ENCODE measurements at places on chromosomes 13 and 19. TPM values are rescaled to one million over a fixed set of nuclear protein-coding genes. Genes with fewer than 3 reads are reported as not detected.

CPAMD8 gene
- 1.3 TPM for polyA plus RNA-seq

GRCh38 chr13:80840316-80840976 is 499.5 kb upstream of the SPRY2 start:
- DNase-seq, result no peak

DNA sequence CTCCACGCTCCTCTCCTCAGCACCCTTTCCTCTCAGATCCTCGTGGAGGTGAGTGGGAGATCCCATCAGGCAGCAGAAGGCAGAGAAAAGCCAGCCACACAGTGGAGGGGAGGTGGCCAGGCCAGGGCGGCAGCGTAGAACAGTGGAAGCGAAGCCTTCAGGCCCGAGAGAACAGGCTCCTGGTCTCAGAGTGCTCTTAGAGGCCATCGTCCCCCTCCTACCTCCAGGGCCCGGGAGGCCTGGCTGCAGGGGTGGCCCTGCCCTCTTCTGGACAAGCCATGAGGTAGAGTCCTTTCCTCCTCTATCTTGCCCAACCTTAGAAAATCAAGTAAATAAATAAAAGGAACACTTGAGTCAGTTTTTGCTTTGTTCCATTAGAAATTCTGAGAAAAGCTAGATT is 202.0 kb downstream of the KATNAL1 start:
- DNase-seq, result no peak

GRCh38 chr19:7636317-7636690 is 606 bp upstream of the STXBP2 start:
- no peak for DNase-seq

DNA sequence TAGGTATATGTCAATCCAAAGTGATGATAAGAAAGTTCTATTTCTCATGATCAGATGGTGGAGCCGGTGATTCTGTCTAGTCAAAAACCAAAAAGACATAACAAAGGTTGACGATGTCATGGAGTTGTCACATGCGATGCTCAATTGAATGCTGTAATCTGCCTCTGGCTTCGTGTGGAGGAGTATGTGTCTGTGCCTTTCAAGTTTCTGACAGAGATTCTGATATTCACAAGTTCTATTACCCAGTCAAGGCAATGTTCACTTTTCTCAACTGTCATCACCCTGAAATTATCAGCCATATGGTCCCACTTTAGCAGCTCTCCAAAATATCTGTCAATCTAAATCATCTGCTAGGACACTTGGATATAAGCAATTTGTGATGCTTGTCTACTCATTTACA is 367.6 kb upstream of the PRR20A start:
- DNase-seq, result no peak

LILRA5 gene
- polyA plus RNA-seq, result 0.28 TPM

DNA sequence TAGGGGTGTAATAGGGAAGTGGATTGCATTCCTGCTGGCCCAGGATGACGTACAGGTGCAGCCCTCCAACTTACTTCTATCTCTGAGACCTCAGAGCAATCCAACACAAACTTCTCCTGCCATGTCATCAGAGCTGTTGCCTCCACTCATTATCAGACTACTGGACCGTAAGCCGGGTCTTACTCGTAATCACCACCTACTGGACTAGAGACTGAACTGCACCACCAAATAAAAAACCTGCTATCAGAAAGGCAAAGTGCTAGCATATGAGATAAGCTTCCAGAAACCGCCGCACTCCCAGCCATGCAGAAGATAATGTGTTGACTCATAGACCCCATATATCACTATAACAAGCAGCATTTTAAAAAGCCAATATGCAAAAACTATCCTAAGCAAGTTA is 102.0 kb downstream of the SLITRK1 start:
- DNase-seq, result no peak

DNA sequence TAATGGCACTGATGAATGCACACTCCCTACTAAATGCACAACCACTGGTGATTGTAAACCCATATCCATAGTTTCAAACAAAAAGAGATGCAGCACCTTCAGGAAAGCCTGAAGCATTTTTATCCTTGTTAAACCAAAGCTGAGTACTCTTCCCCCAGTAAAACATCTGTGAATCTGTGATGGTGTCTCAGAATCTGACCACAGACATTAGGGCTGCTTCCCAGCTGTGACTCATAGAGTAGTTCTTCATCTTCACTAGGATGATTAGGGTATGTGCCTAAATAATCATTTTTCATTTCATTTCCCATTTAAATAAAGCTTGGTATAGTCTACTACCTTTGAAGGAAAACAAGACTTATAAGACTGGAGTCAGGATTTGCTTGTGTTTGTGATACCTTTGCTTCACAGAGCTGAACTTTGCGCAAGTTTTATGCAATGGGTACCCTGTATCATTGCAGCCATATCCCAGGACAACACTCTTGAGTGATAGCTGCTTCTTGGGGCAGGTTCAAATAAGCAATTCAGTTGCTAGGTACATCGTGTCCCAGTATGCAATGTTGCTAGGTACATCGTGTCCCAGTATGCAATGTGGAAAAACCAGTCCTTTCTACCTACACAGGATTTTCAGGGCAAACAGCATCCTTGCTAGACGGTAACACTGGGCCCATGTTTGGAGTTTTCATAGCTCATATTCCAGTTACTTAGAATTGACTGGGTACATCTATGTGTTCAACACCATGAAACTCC is 277.1 kb downstream of the IRS2 start:
- DNase-seq, result no peak
